Stimulated activated CD8-positive, alpha-beta memory T cell treated with anti-CD3 and anti-CD28 coated beads, Interleukin-4, amount 100 ng/mL, for 1 hour (primary cell): ENCODE measurements at places on chromosomes 3 and 15.

DNA sequence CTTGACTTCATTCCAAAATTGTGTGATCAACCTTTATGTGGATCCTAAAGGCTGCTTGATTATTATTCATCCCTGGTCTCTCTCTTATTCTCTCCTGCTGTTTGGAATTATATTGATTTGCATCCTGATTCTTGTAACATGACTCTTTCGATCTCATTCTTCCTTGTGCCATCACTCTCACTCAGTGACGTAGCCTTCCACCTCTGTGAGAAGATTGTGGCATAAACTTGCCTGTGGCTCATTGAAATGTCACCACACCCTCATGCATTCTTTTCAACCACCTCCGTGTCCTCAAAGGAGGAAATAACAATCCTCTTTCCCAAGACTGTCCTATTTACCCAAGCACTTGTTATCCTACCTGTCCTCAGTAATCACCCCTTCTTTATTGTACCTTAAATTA lies 41.3 kb upstream of the GCNT3 start:
- DNase-seq, result no peak

GRCh38 chr3:144499001-144499930 lies 527.6 kb downstream of the DIPK2A start:
- DNase-seq, result no peak

- DNase-seq, result no peak
Observed at GRCh38 chr3:11140713-11141104, 13.6 kb upstream of the HRH1 start.

GRCh38 chr3:194364314-194364651 lies 5.3 kb downstream of the LRRC15 start:
- DNase-seq, result no peak

GRCh38 chr15:74829991-74830390 lies 3.6 kb downstream of the CPLX3 start:
- no peak for DNase-seq

DNA sequence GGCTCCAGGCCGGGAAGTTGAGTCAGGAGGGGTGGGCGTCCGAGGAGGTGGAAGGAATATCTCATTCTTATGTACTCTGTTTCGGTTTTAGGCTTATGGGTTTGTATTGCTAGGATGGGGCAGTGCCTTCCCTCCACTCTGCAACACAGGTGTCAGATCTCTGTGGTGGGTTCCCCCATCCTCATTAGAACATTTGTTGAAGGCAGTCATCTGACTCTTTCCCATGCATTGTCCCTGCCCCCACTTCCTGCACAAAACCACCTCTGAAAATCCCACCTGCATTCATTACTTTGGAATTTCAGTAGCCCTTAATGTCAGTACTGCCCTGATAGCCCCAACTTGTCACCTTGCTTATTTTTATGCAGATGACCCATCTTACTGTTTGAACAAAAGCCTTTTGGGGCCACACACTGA lies 29.5 kb downstream of the GYG1 start:
- no peak for DNase-seq

DNA sequence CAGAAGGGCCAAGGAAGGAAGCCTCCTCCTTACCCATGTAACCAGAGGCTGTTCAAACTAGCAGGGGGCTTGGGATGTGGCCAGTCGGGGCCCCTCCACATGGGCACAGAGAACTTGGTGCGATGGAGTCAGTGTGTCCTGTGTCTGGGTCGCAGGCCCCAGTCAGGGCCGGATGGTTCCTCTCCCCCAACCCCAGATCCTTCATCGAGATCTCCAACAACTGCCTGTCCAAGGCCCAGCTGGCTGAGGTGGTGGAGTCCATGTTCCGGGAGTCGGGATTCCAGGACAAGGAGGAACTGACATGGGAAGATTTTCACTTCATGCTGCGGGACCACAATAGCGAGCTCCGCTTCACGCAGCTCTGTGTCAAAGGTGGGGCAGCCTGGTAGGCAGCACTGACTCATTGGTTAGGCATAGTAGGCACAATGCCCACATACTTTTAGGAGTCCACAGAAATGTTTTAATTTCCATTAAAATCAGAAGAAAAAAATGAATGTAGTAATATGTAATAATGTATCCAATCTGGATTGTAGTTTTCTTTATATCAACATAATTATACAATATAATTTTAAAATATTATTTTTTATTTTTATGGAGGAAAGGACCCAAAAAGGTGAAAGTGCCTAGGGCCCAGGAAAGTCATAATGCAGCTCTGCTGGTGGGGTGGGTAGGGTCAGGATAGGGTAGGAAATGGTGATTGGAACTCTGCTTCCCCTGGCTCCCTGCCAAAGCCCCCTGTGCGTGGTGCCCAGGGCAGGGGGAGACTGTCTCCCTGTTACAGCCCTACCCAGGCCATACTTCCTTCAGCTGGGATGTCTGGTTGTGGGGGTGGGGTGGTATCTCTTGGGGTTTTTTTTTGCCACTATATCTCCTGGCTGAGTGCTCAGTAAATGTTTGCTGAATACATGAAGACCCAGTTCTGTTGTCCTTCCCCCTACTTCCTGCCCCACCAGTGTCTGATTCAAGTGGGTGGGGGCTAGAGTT lies 18.6 kb downstream of the DUOX1 start:
- DNase-seq, result no peak

DNA sequence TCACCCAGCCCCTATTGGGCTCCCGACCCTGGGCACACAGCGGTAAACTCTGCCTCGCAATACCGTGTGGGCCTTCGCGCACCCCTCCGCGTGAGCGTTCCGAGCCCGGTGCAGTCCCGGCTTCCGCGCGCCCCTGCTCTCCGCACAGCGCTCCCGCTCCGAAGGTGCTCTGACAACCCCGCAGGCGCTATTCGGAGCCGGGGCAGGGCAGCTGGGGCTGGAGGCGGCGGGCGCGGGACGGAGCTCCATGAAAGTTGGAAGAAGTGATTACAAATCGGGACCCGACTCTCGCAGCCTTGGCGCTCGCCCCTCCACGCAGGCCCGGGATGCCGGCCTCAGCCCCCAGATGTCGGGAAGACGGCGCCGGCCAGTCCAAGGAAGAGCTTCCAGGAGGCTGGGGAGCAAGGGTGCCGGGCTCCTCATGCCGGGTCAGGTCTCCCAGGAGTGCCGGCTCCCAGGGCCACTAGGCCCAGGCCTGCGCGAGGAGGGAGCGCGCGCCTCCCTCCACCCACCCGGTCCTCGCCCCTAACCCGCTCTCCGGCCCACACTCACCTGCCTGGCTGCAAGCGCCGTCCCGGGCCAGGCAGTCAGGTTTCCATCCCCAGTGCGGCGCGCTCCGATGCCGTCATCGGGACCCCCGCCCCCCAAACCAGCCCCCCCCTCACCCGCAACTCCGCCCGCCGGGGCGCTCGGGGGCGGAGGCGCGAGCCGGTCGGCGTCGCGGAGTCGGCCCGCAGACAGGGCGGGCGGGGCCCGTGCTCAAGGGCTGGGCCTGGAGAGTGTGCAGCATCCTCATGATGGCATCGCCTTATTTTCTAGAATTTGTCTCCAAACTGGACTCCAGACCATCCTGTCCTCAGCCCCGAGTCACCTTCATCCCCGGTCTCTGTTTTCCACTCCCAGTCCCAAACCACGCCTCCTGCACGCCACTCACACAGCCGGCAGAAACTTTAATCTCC lies at the start of gene KIF7:
KIF7 (minus strand) TSS at position 621 of the 959 bp plus-strand sequence. CDS start 2,537 bp downstream, outside the sequence.
- DNase-seq, result no peak

- DNase-seq, result no peak
Observed at GRCh38 chr3:116841003-116841735, 131.6 kb downstream of the TUSC7 start.

GRCh38 chr3:57729334-57730045 lies 26.6 kb upstream of the SLMAP start:
- no peak for DNase-seq

DNA sequence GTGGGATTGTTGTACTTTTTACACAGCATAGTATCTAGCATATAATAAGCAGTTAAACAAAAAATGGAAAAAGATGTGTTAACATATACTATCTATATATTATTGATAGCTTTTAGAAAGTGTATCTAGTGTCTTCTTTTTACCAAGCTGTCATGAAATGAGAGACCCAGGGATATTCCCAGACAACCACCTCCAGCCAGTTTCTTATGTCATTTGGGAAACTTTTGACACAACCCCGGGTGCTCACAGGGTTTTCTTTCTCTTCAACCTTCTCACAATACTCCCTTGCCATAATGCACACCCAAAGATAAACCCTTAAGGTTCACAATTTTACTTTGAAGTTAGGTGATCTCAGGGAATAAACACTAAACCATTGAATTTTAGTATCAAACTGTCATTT lies 4.8 kb upstream of the PLA1A start:
- no peak for DNase-seq

GRCh38 chr3:121690777-121691405 lies 30.2 kb upstream of the HCLS1 start:
- no peak for DNase-seq

GRCh38 chr3:194275291-194275690 lies 75.8 kb downstream of the CPN2 start:
- DNase-seq, result no peak

GRCh38 chr3:30577788-30578187 lies 28.6 kb upstream of the TGFBR2 start:
- no peak for DNase-seq

GRCh38 chr3:33277193-33277882 lies at the start of gene FBXL2:
Gene FBXL2 (plus strand): TSS chr3:33277442. CDS start chr3:33277513, 71 bp downstream.
- DNase-seq, result no peak

DNA sequence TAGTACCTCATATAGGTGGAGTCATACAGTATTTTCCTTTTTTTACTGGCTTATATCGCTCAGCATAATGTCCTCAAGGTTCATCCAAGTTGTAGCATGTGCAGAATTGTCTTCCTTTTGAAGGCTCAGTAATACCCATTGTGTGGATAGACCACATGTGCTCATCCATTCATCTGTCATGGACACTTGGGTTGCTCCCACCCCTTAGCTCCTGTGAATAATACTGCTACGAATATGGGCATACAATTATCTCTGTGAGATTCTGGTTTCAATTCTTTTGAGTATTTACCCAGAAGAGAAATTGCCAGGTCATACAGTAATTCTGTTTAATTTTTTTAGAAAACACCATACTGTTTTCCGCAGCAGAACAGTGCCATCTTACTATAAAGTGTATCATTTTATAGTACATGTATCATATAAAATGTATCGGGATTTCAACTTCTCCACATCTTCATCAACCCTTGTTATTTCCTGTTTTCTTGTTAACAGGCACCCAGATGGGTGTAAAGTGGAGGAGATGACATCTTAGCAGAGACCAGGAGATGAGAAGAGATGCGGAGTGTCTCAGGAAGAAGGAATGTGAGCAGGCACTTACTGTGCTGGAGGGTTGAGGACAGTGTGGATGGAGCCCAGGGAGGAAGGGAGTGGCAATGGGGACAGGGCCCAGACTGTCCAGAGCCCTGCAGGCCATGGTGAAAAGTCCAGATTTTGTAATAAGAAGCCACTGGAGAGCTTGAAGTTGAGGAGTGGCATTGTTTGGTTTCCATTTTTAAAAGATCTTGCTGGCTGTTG lies 27.0 kb upstream of the PRR23E start:
- no peak for DNase-seq

- no peak for DNase-seq
Observed at GRCh38 chr3:23192816-23193215, 10.3 kb upstream of the UBE2E2 start.

- no peak for DNase-seq
Observed at GRCh38 chr15:59237119-59237855, 30.6 kb downstream of the LDHAL6B start.

DNA sequence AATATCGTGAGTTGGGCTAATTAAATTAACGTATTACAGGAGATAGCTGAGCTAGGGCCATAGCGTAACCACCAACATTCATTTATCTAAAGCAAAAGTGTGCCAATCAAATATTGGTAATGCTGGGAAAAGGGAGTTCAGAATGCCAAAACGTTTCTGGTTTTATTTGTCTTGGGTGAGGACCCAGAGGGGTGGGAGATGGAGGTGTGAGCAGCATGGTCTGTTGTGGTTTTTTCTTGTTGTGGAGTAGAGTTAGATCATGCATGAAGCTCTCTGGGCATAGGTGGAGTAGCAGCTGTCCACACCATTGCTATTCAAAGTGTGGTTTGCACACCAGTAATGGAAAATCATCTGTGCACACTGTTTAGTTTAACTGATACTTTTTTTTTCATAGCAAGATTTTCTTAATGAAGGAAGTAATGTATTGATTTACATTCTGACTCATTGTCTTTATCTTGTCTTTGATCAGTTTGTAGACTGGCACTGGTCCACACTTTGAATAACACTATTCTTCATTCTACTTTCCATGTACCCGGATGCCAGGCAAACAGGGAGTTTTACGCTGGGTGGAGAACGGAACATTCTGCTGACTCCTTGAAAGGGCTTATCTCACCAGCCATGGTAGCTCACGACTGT lies 50.8 kb upstream of the CRTC3 start:
- no peak for DNase-seq

DNA sequence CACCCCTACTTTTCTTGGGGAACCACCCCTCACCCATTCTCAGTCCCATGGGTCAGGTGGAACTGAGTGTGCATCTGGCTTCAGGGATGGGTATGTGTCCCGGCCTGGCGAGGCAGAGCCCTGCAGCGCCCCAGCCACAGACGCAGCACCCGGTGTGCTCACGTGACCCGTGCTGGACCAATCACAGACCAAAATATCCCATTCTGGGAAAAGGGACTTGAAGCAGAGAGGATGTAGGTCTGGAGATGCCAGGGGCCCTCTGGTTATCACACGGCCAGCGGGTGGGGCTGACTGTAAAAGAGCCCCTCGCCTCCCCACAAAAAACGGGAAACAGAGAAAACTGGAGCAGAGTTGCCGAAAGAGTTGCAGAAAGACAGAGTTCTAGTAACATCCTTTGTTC lies 138.0 kb upstream of the RAD18 start:
- no peak for DNase-seq

GRCh38 chr3:57646723-57647122 lies 46.2 kb downstream of the DENND6A start:
- no peak for DNase-seq

DNA sequence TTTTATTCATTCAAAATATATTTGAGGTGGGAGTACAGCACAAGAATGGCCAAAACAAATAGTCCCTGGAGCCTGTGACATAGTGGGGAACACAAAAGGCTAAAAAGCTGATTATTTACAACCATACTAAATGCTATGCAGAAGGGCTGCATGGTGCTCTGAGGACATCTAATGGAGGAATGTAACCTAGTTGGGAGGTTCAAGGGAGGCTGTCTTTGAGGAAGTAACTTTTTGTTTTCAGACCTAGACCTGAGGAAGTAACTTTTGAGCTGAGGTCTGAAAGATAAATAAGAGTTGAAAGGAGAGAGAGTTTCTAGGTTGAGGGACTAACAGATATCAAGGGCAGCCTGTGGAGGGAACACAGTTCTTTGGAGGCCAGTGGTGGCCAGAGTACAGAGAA lies 34.8 kb upstream of the RASA2 start:
- DNase-seq, result no peak

DNA sequence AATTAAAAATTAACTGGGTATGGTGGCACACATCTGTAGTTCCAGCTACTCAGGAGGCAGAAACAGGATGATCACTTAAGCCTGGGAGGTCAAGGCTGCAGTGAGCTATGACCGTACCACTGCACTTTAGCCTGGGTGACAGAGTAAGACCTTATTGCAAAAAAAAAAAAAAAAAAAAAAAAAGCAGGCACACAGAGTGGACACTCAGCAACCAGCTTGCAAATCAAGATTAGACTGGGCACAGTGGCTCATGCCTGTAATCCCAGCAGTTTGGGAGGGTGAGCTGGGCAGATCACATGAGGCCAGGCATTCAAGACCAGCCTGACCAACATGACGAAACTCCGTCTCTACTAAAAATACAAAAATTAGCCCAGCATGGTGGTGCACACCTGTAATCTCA lies 5.4 kb downstream of the CLN6 start:
- DNase-seq, result no peak

GRCh38 chr3:16849795-16850194 lies 35.0 kb upstream of the PLCL2 start:
- no peak for DNase-seq

- DNase-seq, result no peak
Observed at GRCh38 chr3:160312014-160312624, 86.9 kb downstream of the C3orf80 start.
